Activated naive CD4-positive, alpha-beta T cell treated with anti-CD3 and anti-CD28 coated beads, Interleukin-2, amount 50 U/mL, for 72 hours (primary cell): ENCODE measurements at places on chromosomes 16 and 17. TPM values are rescaled to one million over a fixed set of nuclear protein-coding genes. Genes with fewer than 3 reads are reported as not detected.

The CACNG4 gene
- total RNA-seq = not detected

The ALOXE3 gene
- total RNA-seq = not detected

The DPEP1 gene
- total RNA-seq = not detected

The UBE2G1 gene
- 68.1 TPM for total RNA-seq

The TBC1D3C gene
- total RNA-seq = not detected

The CCL22 gene
- total RNA-seq = 2.6 TPM

The CD300E gene
- total RNA-seq = not detected

DNA sequence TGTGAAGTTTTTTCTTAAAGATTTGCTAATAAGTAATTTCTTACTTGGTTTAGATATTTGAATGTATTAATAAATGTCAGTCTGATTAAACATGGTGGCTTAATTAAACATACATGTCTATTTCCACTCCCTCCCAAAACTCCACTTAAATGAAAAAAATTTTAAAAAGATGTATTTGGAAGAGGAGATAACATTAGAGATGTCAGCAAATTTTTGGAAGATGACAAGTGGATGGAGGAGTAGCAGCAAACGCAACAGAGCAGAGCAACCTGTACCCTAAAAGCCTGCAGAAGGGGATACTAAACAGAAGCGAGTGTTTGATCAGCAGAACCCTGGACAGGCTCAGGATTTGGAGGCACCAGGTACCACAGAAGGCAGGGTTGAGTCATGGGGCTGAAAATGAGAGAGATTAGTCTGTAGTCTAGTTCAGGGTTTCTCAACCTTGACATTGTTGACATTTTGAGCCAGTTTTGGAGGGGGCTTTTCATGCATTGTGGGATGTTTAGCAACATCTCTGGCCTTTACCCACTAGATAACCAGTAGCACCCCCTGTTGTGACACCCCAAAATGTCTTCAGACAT lies 17.8 kb downstream of the LUC7L3 start:
- DNase-seq = no peak

The RPGRIP1L gene
- 6.3 TPM for total RNA-seq

- no peak for DNase-seq
These were observed 282.1 kb downstream of the CBLN1 start for GRCh38 chr16:48999508-48999907.

DNA sequence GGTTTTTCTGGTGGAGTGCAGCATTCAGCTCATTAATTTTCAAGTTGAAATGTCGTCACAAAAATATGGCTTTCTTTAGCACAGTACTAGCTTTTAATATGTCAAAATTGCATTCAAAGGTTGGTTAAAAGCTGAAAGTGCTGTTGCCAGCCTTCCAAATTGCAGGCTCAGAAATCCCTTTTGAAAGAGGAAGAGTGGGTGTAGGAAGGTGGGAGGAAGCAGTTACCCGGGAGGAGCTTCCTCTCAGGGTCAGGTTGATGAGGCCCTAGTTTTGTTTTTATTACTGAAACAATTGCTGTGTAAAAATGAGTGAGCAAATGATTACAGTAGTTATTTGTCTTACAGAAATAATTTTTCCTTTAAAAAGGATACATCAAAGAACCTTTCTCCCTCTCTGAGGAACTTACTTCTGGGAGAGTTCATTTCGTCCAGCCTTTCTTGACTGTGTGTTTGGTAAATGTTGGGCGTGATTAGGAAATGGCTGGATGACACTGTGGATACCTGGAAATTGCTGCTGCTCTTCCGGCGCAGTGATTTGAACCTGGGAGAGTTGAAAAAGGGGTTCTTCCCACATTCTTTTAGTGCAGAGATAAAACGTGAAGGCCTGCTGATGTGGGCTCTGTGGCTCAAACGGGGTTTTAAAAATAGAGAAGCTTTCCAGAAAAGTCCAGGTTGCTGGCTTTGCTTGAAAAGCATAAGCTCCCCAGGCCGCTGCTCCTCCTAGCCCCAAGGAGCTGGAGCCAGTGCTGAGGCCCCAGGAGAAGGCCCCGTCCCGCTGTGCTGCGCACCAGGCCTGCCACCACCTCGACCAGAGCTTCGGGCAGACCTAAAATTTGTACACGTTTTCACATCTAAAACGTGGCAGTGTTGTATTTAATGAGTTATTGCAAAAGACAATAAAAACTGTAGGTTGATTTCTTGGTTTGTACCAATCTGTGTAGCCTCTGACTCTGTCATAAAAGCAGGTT lies 41.7 kb downstream of the SEC14L1 start:
- DNase-seq = no peak

The TEX2 gene
- 14.7 TPM for total RNA-seq

The PCTP gene
- total RNA-seq = 11.0 TPM

DNA sequence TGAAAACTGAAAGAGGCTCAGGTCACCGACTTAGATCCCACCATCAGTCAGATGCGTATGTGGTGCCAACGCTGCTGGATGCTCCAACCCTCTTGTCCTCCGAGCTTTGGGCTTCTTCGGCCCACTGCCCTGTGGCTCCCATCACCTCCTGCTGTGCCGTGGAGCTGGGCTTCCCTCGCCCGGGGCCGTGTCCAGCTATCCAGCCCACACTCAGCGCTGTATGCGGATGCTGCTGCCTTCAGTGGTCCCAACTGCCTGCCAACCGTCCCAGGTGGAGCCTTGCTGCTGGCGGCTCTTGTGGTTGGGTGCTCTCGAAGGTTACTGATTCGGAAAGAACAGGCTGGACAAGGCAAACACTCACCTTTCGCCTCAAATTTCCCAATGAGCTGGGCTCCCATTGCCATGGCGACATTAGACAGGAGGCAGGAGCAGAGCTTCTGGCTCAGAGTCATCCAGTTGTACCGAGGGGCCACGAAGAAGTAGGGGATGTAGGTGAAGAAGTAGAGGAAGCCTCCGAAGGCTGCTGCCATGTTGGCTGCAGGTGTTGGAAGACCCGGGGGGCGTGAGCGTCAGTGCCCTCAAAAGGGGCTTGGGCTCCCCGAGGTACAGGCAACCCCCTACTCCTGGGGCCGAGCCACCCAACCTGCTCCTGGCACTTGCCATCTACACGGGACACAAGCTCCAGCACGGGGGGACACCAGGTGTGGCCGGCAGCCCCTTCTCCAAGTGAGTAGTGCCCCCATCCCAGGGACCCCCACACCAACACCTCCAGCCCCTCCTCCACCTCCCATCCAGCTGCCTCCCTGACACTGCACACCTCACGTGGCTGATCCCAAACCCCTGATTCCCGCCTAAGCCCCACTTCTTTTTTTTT lies 32.2 kb downstream of the ABCA3 start:
- no peak for DNase-seq

GRCh38 chr16:79079656-79080420 lies 520.7 kb downstream of the MAF start:
- DNase-seq = no peak

DNA sequence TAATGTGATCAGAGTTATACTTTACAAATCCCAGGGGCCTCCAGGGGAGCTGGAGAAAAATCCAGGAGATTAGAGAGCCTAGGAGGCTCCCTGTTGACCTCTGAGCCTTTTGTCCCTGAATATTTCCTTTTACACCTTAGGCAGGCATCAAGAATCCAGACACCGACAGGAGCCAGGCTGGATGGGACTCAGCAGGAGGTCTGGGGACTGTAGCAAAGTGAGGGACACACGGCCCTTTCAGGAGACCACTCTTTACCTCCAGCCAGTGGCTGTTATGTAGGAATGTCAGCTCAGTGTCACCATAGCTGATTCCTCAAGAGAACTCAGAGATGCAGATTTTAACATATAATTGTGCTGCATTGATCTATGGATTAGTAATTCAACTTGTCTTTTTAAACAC lies 198.4 kb downstream of the SHISA9 start:
- no peak for DNase-seq

The TOP2A gene
- 508 TPM for total RNA-seq

The LITAFD gene
- total RNA-seq = not detected

GRCh38 chr17:17320911-17321220 lies 17.7 kb downstream of the NT5M start:
- no peak for DNase-seq

GRCh38 chr17:41413353-41413957 lies 10.9 kb downstream of the KRT37 start:
- DNase-seq = no peak

The SLC16A6 gene
- 2.4 TPM for total RNA-seq

The NAGS gene
- 0.18 TPM for total RNA-seq

The SLC5A10 gene
- not detected for total RNA-seq

GRCh38 chr17:44220213-44221083 lies 973 bp upstream of the UBTF start:
- peak; percentile 68 for DNase-seq

The NACA2 gene
- not detected for total RNA-seq

The CRISPLD2 gene
- total RNA-seq = 0.08 TPM

The DRC3 gene
- 0.05 TPM for total RNA-seq

- DNase-seq = no peak
These were observed 55.8 kb downstream of the MYH13 start for GRCh38 chr17:10316801-10317542.

DNA sequence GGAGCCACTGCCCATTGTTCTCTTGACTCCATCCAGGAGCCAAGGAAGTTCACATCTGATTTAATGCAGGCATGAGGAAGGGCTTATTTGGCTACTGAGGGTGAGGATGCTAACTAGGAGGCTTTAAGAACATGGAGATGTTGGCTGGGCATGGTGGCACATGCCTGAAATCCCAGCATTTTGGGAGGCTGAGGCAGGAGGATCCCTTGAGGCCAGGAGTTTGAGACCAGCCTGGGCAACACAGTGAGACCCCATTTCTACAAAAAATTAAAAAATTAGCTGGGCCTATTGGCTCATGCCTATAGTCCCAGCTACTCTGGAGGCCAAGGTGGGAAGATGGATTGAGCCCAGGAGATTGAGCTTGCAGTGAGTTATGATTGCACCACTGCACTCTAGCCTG lies 116.5 kb downstream of the RAP1GAP2 start:
- DNase-seq = no peak

The KRTAP3-2 gene
- not detected for total RNA-seq

DNA sequence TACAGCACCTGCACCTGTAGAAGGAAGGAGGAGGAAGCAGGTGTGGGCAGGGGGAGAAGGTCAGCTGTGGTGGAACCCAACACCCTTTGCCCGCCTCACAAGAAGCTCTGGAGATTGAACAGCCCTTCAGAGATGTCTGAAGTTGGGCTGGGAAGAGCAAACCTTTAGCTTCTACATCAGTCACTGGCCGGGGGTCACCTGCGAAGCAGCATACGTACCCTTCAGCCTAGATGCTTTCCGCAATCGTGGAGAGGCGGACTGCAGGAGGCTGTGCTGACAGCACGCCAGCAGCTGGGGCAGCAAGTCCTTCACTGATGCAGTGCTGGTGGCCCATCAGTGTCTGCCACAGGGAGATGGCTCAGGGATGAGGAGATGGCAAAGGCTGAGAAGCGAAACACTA lies 5.2 kb upstream of the HS3ST3B1 start:
- DNase-seq = no peak

The PLEKHH3 gene
- 2.9 TPM for total RNA-seq

The KRTAP4-2 gene
- total RNA-seq = not detected

DNA sequence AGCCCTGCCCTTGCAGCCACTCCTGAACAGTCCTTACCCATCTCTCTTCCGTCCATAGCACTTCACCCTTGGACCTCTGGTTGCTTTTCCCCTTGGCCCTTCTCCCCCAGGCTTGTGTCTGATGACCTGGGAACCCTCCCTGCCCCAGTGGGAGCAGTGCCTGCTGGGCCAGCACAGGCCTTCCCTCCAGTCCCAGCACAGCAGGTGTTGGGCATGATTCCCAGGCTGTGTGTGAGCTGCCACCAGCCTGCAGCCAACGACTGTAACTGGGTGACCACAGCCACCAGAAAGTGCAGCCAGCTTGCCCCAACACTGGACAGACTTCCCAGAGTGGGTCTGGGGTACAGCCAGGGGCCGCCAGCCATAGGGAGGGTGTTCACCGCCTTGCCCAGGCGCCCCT lies 30.0 kb downstream of the CRAMP1 start:
- no peak for DNase-seq

DNA sequence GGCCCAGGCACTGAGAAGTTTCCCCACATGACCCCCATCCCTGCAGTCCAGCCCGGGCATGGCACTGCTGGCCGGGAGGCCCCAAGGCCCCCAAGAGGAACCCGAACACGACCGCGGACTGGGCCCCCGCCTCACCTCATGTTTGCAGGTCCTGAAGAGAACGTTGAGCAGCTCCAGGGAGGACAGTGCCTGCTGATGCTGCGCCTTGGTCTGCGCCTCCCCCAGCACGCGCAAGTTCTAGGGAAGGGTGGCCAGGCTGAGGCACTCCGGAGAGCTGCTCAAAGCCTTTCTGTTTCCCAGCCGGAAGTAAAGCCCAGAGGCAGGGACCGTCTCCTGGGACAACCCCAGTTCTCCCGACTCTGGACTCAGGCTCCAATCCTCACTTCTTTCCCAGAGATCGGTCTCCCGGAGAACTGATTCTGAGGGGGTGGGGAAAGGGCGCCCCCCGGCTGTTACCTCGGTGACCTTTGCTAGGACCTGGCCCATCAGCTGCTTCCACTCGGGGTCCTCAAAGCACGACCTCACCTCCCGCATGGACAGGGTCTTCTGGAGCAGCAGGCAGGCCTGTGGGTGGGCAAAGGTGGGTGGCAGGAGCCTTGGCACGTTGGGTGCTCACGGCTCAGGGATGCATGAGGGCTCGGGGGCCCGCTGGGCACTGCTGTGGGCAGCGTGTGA lies 13.7 kb downstream of the MYBBP1A start:
- no peak for DNase-seq

GRCh38 chr16:26952411-26952810 lies 114.3 kb upstream of the C16orf82 start:
- DNase-seq = no peak

The RCVRN gene
- not detected for total RNA-seq

The HNF1B gene
- total RNA-seq = 0.14 TPM

The IRX3 gene
- total RNA-seq = not detected

DNA sequence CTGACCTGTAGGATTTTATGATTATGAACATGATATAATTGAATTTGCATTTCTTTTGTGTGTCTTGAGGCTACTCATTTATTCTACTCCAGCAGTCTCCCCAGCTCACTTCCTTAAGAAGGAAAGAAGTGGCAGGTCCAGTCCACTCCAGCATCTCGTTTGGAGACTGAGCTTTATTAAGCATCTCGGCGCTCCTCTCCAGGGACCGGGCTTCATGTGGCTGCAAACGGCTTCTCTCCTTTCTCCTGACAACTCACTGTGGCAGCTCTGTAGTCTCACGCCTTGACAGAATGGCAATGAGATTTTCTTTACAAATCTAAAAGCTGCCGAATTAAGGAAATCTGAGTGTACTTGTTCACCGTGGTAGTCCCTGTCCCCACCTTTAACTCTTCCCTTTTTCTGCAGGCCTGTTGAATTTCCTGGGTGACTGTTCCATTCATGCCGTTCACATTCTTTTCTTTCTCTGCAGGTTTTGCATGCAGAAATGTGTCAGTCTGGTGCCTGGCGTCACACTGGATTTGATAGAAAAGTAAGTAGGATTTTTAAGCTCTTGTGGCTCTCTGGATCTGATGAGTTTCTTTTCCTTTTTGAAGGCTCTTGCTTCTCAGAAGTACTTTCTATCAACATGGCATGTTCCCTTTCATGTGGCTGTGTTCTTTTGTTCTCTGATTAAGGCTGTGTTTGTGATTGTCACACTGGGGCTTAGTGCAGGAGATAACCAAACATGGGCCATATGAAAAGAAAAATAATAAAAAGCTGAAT lies 200.5 kb upstream of the CHMP6 start:
- peak; percentile 47 for DNase-seq

The TPSD1 gene
- not detected for total RNA-seq

The PNMT gene
- not detected for total RNA-seq
